ENCODE measurements at places on chromosomes 3 and 15.

- DNase-seq, result no peak
Measured at GRCh38 chr3:66385066-66385465, 115.8 kb downstream of the LRIG1 start.

GRCh38 chr15:41105348-41106334 is 10.4 kb downstream of the INO80 start:
- no peak for DNase-seq

DNA sequence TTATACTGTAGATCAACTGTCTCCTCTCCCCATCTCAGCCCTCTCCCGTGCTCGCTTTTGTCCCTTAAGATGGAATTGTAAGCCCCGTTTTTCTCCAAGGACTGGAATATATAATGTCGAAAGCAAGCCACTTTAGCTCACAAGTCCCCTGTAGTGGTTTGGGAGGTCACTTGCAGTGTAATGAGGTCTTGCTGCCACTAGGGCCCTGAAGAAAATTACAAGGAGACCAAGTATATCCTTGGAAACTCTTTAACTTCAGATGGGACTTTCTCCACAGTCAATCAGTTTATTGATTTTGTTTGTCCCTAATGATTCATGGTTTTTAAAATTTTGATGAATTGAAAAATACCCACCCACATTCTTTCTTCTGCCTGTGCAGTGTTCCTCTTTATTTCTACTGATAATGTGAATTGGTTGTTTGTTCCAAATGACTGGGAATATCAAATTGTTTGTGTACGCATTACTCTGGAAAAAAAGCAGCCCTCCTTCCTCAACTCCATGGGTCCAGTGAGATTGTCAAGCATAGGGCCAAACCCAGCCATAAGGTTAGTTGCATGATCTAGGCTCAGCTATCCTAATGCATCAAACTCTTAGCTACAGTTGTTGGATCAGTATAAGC is 294.8 kb downstream of the MCTP2 start:
- no peak for DNase-seq

- DNase-seq, result no peak
Measured at GRCh38 chr3:31232055-31233025, 300.4 kb upstream of the STT3B start.

- no peak for DNase-seq
Measured at GRCh38 chr3:28155631-28156030, 85.8 kb upstream of the CMC1 start.

GRCh38 chr3:191627064-191627463 is 166.1 kb downstream of the PYDC2 start:
- no peak for DNase-seq
